CD4-positive, alpha-beta T cell treated with Interleukin-12 subunit alpha and Interleukin-12 subunit beta, for 1 hour (primary cell): ENCODE measurements at places on chromosomes 3 and 15.

GRCh38 chr15:98085003-98085639, 124.6 kb downstream of the ARRDC4 start:
- DNase-seq, result peak; percentile 39

- DNase-seq, result no peak
Observed at GRCh38 chr3:172903642-172904320, 153.3 kb downstream of the ECT2 start.

- DNase-seq, result no peak
Observed at GRCh38 chr3:155026999-155027591, 53.0 kb upstream of the MME start.

DNA sequence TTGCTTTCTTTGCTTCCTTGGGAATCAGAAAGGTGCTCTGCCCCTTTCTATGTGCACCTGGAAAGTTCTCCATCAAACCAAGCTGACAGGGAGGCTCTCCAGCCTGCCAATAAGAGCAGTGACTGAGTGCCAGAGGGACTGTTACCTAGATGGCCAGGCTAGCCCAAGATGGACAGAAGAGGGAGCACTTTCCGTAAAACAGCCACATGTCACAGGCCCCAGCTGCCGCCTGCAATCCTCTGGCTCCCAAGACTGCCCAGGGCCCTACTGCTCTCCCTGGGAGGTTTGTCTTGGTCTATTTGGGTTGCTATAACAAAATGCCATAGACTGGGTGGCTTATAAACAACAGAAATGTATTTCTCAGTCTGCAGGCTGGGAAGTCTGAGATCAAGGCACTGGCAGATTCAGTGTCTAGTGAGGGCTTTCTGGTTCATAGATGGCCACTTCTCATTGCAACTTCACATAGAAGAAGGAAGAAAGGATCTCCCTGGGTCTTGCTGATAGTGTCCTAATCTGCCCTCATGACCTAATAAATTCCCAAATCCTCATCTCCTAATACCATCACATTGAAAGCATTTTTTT, 72.3 kb downstream of the TAMM41 start:
- DNase-seq, result no peak

DNA sequence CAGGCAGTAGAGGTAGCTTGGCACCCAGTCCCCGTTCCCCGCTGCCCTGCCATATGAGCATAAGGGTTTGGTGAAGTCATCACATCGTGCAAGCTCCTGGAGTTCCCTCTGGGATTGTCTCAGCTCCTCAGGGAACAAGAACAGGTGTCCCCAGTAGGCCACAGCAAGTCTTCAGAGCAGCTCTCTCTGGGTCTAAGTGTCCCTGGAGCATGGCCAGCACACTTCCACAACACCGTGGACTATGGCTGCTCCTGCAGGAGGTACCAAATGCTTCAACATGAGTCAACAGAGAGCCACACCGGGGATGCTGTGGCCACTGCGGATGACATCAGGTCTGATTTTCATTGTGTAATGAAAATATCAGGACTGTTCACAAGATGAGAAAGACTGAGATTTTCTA, 23.1 kb downstream of the ABHD6 start:
- no peak for DNase-seq

- no peak for DNase-seq
Observed at GRCh38 chr3:24264011-24264410, 230.6 kb downstream of the THRB start.

GRCh38 chr15:68749793-68750192, 70.9 kb downstream of the ANP32A start:
- no peak for DNase-seq

DNA sequence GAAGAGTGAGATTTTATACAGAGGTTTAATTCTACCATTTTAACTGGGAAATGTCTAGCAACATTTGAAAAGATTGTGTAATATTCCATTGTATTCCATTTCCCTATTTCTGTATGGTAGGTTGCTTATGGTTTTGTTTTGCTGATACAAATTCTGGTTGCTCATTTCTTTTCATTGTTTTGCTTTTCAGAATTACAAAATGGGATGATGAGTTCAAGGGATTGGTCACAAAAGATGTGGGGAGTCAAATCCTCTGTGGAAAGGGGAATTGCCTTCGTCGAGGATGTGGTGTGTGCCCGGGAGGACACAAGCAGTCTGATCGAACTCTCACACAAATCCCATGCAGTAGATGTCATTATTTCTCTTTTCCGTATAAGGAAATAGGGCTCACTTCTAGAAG, 18.3 kb downstream of the SLCO3A1 start:
- DNase-seq, result no peak

DNA sequence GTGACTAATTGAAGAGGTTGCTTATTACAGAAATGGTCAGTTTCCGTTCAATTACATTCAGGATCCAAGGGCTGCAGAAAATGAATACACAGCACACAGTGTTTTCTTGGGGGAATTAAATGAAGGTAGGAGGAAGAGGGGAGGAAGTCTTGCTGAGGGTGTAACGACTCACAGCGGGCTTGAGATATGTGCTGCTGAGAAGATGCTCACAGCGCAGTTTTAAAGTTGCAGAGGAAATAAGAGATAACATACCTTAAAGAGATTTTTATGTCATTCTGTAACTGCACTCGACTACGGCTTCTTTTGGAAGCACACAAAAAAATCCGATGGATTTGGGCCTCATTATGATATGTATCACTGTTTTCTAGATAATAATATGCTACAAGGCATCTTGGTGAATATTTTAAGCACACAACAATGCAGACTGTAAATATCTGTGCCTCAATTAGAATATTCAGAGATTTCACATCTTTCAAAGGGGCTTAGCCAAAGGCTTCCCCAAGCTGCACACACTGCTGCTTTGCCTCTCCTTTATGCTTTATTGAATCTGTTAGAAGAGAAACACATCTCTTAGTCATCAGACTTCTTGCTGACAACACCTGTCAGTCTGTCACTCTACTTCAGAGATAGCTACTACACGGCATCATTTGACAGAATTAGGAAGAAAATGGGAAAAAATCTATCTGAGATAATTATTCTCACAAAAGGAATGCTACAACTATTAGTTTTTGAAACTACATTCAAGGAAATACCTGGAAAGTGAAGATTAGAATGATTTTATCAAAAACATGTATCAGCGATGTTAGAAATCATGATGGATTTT, 773.2 kb downstream of the OTOL1 start:
- no peak for DNase-seq

- DNase-seq, result no peak
Observed at GRCh38 chr15:29067949-29068348, 182.2 kb downstream of the APBA2 start.

- peak; percentile 87 for DNase-seq
Observed at GRCh38 chr3:194333212-194333980, 17.7 kb downstream of the CPN2 start.

GRCh38 chr15:59014068-59014467, 26.6 kb downstream of the RNF111 start:
- no peak for DNase-seq
